Stimulated activated naive B cell treated with anti-CD40 and anti-IgM and Interleukin-4, amounts not matched to agents 10 μg/mL and 1 μg/mL and 100 μg/mL, for 72 hours (primary cell): ENCODE measurements at places on chromosomes 2 and 18.
A peak's percentile ranks its signal among the peaks of the same experiment; 100 is the strongest.

DNA sequence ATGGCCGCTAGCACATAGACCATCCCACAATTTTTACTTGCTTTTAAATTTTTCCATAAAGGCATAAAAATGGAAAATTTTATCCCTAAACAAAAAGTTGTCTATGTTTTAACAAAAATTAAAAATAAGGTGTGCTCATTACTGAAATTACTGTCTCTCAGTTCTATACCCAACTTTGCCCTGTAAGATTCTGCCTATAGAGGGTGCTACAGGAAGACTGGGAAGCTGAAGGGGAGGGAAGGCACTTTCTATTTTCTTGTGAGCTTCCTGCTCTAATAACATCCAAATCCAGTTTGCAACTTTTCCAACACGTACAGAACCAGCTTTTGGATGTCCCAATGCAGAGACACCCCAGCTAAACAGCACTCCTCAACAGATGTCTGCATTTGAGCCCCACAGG lies 666.9 kb downstream of the PLCL1 start:
- DNase-seq, result no peak

DNA sequence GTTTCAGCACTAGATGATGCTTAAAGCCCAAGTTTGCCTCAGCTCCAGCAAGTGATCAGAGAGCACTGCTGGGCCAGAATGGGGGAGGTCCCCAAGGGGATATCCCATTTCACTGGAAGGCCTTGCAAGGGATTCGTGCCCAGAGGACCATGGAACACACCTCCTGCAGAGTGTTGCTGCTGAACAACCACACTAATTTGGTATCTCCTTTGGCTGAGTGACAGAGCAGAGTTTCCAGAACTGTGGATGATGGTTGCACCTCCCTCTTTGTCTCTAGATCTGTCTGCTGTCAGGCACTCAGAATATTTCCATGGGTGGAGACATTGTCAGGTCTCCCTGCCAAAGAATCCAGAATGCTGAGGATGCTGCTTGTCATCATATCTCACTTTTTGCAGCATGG lies 484.8 kb upstream of the NETO1 start:
- DNase-seq, result no peak

DNA sequence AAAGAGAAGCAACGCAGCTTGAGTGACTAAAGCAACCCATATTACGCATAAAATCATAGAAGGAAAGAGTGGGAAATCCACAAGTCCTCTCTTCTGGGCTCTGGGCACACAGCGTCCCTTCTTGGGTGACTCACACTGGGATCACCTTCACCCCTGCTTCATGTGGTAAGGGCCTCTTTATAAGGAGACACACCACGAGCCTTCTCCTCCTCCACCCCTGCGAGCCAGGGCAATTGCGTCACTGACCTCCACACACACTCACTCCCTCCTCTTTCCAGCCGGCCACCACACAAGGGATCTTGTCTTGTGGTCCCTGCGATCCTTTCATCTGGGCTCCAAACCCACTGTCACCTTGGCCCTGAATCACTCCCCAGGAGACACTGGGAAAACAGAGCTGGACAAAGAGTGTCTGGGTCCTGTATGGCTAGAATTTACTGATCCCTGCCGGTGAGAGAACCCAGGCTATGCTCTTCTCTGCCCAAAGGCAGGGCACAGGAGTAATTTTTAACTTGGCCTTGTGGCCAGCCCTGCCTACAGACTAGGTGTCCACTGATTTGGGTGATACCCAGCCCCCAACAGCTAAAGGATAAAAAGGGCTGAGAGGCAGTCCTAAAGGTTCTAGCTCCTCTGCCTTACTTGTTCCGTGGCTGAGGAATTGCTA lies 35.3 kb downstream of the NHEJ1 start:
- DNase-seq, result no peak

DNA sequence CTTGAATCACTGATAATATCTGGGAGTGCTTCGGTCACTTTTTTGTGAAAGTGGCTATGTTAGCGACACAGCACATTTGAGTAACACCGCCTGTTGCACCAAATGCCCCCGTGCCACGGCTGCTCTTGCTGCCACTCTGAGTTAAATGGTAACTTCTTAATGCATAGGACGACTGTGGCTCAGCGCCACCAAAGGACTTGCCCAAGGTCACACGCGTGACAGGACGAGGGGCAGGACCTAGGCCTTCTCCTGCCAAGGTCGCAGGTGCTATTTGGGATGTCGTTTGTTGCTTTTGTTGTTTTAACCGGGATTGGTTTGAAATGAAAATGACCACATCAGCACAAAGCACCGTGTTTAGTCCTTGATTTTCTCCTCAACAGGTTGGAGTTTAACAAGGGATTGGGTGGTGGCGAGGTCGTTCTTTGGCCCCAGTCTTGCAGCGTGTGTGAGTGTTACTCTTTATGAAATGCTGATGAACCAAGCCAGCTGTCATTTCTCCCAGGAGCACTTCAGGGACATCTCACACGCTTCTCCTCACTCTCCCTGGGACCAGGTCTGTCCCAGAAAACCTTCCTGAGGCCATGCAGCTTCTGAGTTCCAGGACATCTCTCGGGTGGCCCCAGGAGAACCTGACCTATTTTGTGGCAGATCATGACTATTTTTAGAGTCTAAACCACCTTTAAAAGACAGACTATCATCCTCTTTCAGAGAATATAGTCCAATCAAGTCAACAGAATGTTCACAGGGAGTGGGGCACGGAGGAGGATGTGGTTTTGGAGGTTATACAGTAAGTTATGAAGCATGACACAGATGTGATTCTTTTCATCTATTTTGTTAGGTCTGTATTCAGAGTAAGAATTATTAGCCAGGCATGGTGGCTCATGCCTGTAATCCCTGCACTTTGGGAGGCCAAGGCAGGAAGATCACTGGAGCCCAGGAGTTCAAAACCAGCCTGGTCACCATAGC lies 49.9 kb downstream of the MTCL1 start:
- DNase-seq, result peak; percentile 7

GRCh38 chr2:174717273-174717672 lies 47.0 kb downstream of the CHRNA1 start:
- DNase-seq, result no peak

- DNase-seq, result no peak
Observed at GRCh38 chr2:6824962-6825361, 40.7 kb downstream of the CMPK2 start.

GRCh38 chr2:118990757-118991545 lies 49.0 kb downstream of the MARCO start:
- DNase-seq, result no peak

DNA sequence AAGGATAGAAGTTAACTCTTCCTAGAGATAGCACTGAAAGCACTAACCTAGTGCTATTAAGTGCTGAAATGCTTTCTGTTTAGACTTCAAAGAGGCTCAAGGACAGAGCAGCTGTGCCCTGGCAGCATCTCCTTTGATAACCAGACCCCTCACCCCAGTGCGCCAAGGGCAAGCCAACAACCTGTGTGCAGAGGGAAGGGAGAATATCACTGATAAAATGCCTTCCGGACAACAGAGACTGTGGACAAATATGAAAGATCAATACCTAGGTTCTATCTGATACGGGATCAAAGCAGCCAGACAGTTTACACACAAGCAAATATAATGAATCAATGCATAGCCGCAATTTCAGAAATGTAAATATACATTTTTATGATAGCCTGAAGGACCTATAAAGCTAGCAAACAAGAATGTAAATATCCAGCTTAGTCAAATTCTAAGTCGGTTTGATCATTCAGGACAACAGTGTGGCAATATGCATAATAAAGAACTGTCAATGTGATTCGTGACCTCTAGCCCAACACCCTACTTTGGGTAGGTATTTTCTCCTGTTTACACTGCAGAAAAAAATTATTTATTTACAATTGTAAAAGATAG lies 91.8 kb upstream of the RFX8 start:
- DNase-seq, result no peak

GRCh38 chr2:235098269-235098668 lies 146.5 kb downstream of the SH3BP4 start:
- no peak for DNase-seq

DNA sequence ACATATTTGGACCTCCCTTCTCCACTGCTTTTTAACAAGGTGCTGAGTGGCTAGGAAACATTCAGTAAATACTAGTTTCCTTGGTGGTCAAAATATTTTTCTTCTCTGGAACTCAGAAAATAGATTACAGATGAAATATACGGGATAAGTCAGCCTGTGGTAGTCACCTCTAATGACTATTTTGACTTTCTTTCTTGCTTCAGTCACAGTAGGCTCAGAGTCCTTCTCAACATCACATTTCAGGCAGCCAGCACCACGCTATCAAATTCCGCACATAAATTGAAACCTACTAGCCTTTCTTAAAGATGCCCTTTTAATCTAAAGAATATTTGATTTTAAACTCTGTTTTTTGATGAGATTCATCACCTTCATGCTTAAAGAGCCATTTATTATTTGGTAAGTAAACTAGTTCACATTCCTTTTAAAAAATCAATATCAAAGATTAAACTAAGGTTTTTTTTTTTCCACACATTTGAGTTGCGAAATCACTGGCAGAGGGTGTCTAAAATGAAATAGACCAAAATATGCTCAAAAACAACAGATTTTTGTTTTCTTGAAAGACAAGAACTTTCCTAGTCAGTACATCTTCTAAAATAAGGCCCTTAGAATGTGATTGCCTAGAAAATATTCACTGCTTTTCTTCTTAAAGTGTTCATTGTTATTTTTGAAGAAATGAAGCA lies 181.5 kb downstream of the NRXN1 start:
- DNase-seq, result no peak

DNA sequence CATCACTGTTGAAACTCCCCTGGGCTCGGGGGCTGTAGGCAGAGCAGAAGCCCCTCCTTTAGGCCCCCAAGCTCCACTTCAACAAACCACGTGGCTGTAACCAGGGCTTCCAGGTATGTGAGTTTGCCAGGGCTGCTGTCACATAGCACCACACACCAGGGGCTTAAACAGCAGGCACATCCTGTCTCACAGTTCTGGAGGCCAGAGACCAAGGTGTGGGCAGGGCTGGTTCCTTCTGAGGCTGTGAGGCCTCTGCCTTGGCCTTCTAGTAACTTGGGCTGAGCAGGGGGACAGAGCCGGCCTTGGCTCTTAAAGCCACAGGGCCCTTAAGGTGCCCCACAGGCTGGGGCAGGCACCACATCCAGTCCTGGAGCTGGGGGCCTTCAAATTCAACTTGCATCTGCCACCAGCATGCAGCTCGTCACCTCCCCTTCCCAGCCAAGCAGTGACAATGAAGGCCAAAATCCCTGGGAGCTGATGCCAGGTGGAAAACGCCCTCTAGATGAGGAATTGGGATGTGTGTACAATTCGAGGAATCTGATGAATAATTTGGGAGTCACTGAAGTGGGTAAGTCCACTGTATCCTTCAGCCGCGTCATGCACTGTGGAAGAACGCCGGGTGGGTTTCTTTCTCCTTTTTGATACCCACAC lies 104.2 kb upstream of the ODC1 start:
- DNase-seq, result no peak

DNA sequence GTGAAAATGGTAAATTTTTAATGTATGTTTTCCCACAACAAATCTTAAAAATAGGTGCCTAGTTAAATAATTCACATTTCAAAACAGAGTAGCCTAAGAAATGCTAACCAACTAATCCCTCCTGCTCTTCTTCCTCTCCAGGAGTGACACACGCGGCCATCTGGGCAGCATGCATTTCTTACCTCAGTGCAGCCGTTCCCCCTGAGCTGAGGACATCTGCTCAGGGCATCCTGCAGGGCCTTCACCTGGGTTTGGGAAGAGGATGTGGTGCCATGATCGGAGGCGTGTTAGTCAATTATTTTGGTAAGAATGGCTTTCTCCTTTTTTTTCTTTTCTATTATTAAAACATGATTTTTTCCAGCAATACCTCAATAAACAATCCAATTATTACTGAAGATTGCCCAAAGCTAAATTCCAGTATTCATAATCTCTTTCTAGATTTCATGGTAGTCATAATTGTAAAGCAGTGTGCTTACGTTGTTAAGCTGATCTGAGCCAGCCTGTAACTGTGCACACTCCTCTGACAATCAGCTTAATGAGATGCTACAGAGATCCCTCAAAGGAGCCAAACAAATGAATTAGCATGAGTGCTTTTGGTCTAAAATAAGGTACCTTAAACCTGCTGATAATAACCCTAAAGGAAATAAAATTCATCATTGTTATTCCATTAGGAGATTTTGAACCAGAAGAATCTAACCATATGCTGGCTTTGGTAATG lies 45.8 kb downstream of the NEMP2 start:
- DNase-seq, result no peak

DNA sequence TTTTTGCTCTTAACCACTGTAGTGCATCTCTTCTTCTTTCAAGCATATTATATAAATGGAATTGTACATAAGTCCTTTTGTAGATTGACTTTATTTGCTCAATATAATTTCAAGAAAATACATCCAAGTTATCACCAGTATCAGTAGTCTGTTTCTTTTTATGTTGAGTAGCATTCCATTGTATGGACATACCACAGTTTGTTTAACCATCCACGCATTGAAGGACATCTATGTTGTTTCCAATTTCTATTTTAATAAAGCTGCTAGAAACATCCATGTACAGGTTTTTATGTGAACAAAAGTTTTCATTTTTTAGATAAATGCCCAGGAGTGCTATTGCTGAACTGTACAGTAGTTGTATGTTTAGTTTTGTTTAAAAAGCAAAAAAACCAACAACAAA lies 387.5 kb upstream of the SOX11 start:
- no peak for DNase-seq

DNA sequence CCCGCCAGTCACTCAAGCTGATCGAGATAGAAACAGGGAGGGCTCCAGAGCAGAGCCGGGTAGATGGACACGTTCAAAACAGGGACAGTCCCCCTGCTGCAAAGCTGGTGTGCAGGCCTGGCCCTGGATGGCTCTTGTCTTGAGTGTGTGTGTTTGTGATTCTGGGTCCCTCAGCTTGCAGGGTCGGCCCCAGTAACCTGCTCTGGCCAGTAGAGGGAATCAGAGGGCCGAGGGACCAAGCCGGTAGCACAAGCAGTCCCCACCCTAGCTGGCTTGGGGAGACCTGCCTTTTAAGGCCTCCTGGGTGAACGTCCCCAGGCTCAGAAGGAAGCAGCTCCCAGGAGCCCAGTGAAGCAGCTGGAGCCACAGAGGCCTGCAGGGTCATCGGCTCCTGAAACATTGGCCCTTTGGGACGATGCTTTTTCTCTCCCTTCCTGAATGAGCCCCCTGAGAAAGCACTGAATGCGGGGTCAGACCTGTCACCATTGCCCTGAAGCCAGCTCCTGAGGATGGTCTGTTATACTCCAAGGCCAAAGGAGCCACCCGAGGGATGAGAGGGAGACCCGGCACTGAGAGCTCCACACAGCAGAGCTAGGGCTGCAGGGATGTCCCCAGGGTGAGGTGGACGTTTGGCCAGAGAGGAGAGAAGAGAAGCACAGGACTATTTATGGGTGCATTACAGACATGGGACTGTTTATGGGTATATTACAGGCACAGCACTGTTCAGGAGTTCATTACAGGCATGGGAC lies 15.4 kb upstream of the MLPH start:
- DNase-seq, result no peak

DNA sequence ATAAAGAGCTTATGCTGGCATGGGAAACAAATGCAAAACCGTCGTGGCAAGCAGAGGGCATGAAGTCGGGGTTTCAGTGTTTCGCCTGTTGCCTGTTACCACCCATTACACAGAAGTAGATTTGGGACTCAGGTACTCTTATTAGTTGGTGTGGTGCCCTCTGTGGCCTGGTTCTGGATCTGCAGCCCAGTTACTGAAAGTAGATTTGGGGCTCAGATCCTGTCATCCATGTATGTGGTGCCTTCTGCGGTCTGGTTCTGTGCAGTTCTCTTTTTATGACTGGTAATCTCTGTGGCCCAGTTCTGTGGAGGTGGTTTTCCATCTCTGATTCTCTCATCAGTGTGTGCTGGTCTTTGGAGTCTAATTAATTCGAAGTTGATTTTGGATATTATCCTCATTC lies 45.2 kb downstream of the ADNP2 start:
- peak; percentile 19 for DNase-seq

GRCh38 chr2:124347209-124347608 lies 322.1 kb downstream of the CNTNAP5 start:
- no peak for DNase-seq

- DNase-seq, result no peak
Observed at GRCh38 chr2:3117650-3118216, 259.9 kb downstream of the EIPR1 start.
